ENCODE measurements at places on chromosomes 2 and 18.

GRCh38 chr18:11849841-11850634 is 1.2 kb upstream of the CHMP1B start:
- peak; percentile 96 for DNase-seq

GRCh38 chr2:151399981-151400380 is 9.7 kb upstream of the RIF1 start:
- DNase-seq, result no peak

DNA sequence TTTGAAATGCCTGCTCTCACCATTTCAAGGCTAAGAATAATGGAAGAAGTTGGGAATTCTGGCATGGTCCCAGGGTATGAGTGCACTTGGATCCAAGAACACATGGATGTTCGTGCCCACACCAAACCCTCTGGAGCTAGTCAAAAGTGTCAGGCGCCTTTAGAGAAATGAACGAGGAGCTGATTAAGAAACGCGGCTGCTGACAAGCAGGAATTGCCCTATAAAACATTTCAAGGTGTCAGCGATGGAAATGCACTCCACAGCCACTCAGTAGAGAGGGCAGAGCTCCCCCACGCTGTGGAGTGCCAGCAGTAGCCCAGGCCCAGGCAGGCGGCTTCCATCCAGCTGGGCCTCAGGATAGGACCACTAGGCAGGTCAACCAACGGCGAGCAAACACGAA is 213.7 kb downstream of the TTC32 start:
- no peak for DNase-seq

- DNase-seq, result peak; percentile 38
Measured at GRCh38 chr18:5238371-5238976, 41.4 kb upstream of the AKAIN1 start.

DNA sequence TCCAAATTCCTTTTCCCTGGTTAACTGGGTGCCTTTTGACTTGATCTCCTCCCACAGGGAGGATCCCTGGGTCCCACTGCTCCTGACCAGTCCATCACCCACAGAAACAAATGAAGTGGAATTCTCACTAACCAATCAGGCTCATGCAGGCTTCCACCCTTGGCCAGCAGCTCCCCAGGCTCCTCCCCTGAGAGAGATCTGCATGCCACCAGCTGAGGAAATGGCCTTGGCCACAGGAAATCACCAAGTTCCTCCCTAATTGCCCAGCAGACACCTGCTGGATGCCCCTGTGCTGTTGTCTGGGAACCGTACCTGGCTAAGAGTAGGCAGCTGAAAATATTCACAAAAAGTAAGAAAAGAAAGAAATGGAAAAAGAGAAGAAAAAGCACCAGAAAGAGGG is 207.4 kb downstream of the NCK2 start:
- no peak for DNase-seq

All from fibroblast of skin of right biceps (primary cell).